Dermis blood vessel endothelial cell (primary cell): ENCODE measurements at places on chromosomes 3 and 15. TPM values are rescaled to one million over a fixed set of nuclear protein-coding genes. Genes with fewer than 3 reads are reported as not detected.

SERPINI2 gene
- total RNA-seq: not detected in 2 replicates

FRMD5 gene
- 1.5 and 3.4 TPM in 2 replicates for total RNA-seq

PLA2G4B gene
- 0.23 and 1.0 TPM in 2 replicates for total RNA-seq

ARPC4 gene
- 210 and 309 TPM in 2 replicates for total RNA-seq

SEMA3F gene
- 44.6 and 79.4 TPM in 2 replicates for total RNA-seq

MYEF2 gene
- total RNA-seq: 8.4 and 16.7 TPM in 2 replicates

APOD gene
- 16.2 and 27.1 TPM in 2 replicates for total RNA-seq

NRROS gene
- total RNA-seq: 13.4 and 16.8 TPM in 2 replicates

LRRIQ4 gene
- total RNA-seq: not detected in 2 replicates

BDH1 gene
- 4.4 and 7.2 TPM in 2 replicates for total RNA-seq

CCDC32 gene
- 20.3 and 25.7 TPM in 2 replicates for total RNA-seq

RGMA gene
- total RNA-seq: 0.34 and 0.47 TPM in 2 replicates

CCR3 gene
- total RNA-seq: not detected in 2 replicates

STXBP5L gene
- 0.05 TPM in 1 of 2 replicates, not detected in the other for total RNA-seq

PLA2G4E gene
- not detected in 2 replicates for total RNA-seq

SLC7A14 gene
- total RNA-seq: under 0.01 and 0.14 TPM in 2 replicates

GOLGA8T gene
- 0.05 TPM in 1 of 2 replicates, not detected in the other for total RNA-seq

MAP2K5 gene
- total RNA-seq: 6.8 and 7.5 TPM in 2 replicates

CTXN2 gene
- not detected in 2 replicates for total RNA-seq

MAGEL2 gene
- total RNA-seq: under 0.01 TPM in 1 of 2 replicates, not detected in the other

GPR171 gene
- not detected in 2 replicates for total RNA-seq

SKOR1 gene
- 0.05 TPM in 1 of 2 replicates, not detected in the other for total RNA-seq

DUSP7 gene
- 8.0 and 10.8 TPM in 2 replicates for total RNA-seq

PLAAT1 gene
- total RNA-seq: 0.47 TPM in 1 of 2 replicates, not detected in the other

ADAMTS17 gene
- total RNA-seq: 0.17 and 0.33 TPM in 2 replicates

ERC2 gene
- 0.79 and 2.4 TPM in 2 replicates for total RNA-seq

XCR1 gene
- not detected in 2 replicates for total RNA-seq

GOLGA6L22 gene
- not detected in 2 replicates for total RNA-seq

MOBP gene
- total RNA-seq: 0.19 TPM in 1 of 2 replicates, not detected in the other

HAPLN3 gene
- 52.2 and 95.6 TPM in 2 replicates for total RNA-seq

SLC12A1 gene
- total RNA-seq: under 0.01 TPM in 2 replicates

ENTPD3 gene
- total RNA-seq: under 0.01 and 0.09 TPM in 2 replicates

DUOX1 gene
- total RNA-seq: not detected in 2 replicates

CCR2 gene
- not detected in 2 replicates for total RNA-seq

TPM1 gene
- total RNA-seq: 309 and 334 TPM in 2 replicates

IL12A gene
- total RNA-seq: 0.60 and 0.68 TPM in 2 replicates

CGNL1 gene
- 16.3 and 21.1 TPM in 2 replicates for total RNA-seq

FBXW12 gene
- not detected in 2 replicates for total RNA-seq

ROPN1 gene
- total RNA-seq: not detected in 2 replicates
